Effector CD4-positive, alpha-beta T cell (primary cell): ENCODE measurements at places on chromosomes 11 and 22.

DNA sequence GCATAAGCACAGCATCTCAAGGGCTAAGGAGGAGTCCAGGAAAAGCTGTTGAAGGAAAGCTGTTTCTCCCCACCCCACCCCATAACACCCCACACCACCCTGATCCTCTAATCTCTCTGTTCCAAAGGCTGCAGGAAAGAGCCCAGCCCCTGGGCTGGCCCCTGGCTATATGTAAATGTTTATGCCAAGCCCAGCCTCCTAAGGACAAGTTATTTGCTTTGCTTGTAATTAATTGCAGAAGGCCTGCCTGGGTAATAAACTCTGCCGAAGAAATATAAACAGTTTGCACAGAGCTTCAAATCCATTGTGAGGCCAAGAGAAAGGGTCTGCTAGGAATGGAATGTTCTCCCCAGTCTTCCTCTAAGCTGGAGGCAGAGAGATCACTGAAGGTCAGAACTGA, 21.2 kb downstream of the ARRB1 start:
- no peak for DNase-seq

DNA sequence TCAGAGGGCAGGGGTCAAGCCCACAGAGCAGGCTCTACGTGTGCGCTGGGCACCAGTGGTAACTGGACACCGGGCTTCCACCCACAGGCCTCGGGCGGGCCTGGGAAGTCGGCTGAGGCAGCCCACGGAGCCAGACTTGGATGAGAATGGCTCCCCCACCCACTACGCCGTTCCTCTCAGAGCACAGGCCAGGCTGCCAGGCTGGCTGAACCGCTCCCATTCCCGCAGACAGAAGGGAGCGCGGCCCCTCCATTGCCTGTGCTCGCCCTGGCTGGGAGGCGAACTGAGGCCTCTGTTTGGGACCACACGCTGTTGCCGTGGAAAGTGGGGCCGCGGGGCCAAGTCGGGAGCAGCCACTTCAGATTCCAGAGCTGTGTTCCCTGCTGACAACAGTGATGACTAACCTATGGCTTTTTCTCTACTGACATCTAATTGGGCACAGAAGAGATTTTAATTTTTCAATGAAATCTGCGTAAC, 63.9 kb downstream of the MYH9 start:
- DNase-seq = no peak

GRCh38 chr11:33588056-33588455, 112.6 kb downstream of the C11orf91 start:
- DNase-seq = no peak

DNA sequence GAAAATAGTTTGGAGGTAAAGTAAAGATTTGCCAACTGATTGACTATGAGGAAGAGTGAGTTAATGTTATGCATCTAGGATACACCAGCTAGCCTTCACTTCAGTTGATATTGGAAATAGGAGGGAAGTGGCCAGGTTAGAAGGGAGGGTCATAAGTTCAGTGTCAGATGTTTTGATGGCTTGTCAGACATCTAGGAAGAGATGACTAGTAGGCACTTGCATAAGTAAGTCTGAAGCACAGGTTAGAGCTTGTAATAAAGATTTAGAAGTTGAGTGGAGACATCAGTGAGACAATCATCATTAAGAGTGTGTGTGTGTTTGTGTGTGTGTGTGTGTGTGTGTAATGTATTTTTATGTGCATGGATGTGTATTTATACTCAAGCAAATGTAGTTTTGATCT, 146.1 kb downstream of the OR4C45 start:
- no peak for DNase-seq

DNA sequence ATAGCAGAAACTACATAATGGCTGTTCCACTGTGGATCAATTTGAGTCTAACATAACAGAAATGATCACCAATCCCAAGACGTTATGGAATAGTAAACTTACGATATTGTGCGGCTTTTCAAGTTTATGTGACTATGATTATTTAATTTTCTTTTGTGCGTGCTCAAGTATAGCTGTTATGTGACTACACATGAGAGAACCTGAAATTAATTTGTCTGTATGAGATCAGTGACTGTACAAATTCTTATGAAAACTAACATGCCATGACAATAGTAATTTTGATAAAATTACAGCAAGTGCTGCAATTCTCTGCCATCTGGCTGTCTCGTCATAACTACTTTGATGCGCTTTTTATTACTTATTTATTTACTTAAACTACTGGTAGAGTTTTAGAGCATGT, 343.2 kb downstream of the DCDC1 start:
- DNase-seq = no peak

- no peak for DNase-seq
These were observed 66.5 kb downstream of the LARGE2 start for GRCh38 chr11:45988921-45989320.

DNA sequence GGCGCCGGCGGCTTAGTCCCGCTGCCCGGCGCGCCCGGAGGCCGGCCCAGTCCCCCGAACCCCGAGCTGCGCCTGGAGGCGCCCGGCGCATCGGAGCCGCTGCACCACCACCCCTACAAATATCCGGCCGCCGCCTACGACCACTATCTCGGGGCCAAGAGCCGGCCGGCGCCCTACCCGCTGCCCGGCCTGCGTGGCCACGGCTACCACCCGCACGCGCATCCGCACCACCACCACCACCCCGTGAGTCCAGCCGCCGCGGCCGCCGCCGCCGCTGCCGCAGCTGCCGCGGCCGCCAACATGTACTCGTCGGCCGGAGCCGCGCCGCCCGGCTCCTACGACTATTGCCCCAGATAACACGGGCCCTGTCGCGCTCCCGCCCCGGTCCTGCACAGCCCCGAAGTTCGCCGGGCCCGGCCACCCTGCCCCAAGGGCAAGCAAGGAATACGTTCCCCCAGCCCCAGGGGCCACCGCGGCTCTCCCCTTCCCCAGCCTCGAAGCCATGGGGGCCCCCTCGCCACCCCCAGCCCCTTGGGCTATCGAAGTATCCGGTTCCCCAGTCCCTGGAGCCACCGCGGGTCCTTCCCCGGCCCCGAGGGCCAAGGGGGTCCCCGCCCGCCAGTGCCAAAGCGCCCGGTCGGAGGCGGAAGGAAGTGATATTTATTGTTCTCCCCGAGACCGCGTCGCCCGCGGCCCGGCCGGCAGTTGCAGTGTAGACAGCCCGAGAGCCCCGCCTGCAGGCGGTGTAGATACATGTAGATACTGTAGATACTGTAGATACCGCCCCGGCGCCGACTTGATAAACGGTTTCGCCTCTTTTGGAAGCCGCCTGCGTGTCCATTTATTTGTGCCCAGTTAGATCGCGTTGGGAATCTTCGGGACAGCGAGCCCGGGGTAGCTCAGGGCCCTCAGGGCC, 6.2 kb downstream of the TBX1 start:
- peak; percentile 26 for DNase-seq

DNA sequence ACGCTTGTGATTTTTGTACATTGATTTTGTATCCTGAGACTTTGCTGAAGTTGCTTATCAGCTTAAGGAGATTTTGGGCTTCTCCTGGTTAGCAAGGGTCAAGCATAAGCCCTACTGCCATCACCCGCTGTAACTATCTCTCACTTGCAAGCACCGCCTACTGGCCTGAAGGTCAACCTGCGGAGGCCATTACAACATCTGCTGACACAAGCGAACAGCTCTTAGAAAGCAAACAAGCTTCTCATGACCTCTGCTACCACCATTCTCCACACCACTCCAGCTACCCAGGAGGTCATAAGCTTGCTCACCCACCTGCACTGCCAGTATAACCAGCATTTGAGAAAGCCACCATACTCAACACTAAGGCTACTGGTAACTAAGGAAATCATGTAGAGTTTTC, 288.4 kb upstream of the KIRREL3 start:
- DNase-seq = no peak

DNA sequence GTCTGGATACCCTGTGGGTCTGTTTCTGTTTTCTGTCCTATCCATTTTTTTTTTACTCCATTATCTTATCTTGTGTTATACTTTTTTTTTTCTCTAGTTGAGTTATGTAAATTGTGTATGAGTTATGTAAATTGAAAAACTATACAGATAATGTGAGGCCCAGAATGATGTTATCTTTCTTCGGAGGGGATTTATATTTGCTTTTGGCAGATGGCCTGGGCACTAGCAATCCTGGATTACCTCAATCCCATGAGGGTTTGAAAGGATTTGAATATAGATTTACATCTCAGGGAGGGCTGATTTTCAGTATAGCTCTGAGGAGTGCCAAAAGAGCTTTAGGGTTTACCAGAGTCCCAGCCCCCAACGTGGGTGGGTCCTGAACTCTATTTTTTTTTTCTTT, 71.0 kb downstream of the CSTPP1 start:
- no peak for DNase-seq

DNA sequence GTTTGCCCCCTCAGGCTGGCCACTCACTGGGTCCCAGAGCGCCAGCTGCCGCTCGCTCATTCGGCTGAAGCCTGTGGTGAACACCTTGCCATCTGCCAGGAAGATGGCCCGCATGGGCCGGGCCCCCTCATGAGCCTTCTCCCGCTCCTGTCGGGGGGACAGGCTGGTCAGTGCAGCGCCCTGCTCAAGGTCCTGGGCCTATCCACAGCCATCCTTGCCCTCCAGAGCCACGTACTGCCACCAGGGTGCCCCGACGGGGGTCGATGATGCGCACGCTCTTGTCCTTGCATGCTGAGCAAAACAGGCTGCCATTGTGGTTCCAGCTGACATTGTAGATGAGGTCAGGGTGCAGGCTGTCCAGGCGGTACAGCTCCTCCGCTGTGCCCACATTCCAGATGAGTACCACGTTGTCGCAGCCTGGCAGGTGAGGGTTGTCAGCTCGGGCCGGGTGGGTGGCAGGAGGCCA, 2.1 kb downstream of the CORO1B start:
- DNase-seq = no peak

DNA sequence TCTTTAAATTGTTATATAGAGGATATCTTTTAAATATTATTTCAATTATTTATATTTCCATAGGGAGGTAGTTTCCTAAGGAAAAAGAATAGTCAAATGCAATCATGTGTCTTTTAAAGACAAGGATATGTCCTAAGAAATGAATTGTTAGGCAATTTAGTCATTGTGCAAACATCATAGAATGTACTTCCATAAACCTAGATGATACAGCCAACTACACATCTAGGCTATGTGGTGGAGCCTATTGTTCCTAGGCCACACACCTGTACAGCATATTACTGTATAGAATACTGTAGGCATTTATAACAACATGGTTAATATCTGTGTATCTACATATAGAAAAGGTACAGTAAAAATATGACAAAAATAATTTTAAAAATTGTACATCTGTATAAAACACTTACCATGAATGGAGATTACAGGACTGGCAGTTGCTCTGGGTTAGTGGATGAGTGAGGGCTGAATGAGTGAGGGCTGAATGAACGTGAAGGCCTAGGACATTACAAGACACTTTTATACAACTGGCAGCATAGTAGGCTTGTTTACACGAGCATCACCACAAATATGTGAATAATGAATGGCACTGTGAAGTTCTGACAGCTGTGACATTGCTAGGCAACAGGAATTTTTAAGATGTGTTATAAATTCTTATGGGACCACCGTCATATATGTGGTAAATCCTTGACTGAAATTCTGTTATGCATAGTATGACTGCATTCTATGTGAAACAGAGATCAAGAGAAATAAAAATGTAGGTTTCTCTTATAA, 1879.0 kb upstream of the RAG2 start:
- DNase-seq = no peak

DNA sequence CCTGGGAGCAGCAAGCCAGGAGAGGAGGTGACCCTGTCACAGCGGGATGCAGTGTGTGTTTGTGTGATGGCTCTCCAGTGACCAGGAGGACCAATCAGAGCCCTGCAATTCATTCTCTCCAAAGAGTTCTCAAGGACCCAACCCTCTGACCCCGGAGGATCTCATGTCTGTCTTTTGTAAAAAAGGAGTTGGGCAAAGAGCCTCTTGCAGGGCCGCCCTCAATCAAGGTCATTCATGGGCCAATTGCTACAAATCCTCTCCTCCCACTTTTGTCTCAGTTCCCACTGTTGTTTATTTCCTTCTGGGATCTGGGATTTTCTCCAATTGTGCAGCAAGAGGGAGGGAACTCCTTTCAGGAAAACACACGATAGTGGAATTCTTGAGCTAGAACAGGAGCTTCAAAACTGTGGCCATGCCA, 4.0 kb downstream of the TECTA start:
- DNase-seq = no peak

DNA sequence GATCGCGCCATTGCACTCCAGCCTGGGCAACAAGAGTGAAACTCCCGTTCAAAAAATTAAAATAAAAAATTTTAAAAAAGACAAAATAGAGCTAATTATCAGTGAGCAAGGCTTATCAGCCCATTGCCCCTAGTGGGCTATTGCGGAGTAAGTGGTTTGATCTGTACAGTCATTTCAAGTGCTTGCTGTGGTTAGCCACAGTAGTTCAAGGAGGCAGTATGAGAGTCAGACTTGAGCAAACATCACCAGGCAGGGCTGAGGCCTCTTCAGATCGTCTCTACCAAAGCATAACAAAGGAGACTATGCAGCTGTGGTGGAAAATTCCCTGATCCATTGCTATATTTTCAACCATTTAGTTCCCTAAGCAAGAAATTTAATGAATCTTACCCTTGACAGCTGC, 4.3 kb upstream of the SBF2 start:
- no peak for DNase-seq

GRCh38 chr11:12154871-12155668, 44.7 kb downstream of the MICAL2 start:
- no peak for DNase-seq

GRCh38 chr11:100863080-100863581, 176.0 kb downstream of the ARHGAP42 start:
- no peak for DNase-seq

DNA sequence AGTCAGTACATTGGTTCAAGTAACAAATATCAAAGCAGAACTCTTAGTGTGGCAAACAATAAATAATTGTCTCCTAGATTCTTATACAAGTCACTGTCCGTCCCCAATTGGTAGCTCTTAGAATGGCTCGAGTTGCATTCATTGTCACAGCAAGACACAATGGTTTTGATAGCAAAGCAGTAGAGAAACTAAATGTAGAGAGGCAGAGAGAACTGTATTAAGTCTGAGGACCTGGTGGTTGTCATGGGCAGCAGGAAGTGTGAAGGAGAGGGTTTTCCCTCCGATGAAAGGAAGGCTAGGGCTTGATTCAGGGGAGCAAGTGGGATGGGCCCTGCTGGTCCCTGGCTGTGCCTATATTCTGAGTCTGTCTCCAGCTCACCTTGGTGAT, 36.6 kb downstream of the RCOR2 start:
- no peak for DNase-seq

GRCh38 chr11:60869451-60869825, 2.1 kb downstream of the ZP1 start:
- DNase-seq = no peak

DNA sequence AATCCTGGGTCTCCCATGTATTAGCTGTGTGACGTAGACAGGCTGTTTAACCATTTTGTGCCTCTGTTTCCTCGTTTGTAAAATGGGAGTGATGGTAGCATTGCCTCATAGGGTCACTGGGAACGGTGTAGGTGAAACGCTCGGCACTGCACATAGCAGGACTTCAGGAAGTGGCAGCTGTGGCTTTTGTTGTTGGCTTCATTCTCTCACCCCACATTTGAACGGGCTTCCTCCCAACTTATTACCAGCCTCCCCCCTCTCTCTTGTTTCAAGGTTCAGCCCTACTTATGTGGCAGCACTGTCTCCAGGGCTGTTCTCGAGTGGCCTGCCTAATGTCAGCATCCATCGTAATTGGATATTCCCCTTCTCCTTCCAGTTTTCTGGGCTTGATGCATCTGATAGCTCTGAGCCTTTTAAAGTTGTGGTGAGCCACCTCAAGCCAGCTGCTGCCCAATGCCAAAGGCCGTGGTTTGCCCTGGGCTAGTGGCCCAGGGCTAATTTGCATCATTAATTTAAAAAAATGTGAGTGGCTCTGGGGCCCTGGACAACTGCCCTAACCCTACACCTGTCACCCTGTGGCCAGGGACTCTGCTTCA, 217.8 kb upstream of the TBCEL start:
- DNase-seq = no peak
